Activated CD4-positive, alpha-beta T cell treated with anti-CD3 and anti-CD28 coated beads for 48 hours (primary cell): ENCODE measurements at places on chromosomes 1 and 21.

DNA sequence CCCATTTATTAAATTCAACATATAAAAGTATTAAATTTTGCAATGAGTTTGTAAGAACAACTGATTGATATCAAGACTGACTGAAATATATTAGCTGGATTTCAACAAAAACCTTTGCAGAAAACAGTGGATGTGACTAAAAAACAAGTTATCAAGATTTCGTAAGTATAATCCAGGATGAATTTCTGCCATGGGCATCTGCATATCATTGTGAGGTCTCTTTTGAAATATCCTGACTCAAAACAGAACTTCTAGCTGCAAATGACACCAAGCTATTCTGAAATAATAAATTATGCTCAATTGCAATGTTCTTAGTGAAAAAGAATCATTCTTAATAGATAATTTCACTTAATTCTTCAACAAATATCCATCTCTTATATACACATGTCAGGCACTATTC, 52.6 kb downstream of the CD34 start:
- DNase-seq, result no peak

DNA sequence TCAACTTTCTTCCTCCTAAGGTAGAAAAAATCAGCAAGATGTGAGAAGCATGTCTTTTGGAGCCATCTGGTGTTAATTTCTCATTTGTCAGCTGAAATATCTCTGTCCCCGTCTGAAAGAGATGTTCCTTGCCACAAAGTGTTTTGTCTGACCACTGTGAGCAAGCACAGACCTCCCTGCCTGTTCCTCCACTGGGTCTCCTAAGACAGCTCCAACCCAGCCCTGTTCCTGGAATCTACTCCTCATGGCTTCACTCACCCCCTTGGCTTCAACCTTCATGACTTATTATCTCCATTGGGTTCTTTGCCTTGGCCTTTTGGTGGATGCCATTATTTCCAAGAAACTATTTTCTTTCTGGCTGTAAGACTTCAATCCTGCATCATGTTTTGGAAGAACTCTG, 65.7 kb upstream of the CACHD1 start:
- DNase-seq, result no peak

- DNase-seq, result no peak
These were observed 33.4 kb upstream of the SMYD2 start for GRCh38 chr1:214247501-214248041.

DNA sequence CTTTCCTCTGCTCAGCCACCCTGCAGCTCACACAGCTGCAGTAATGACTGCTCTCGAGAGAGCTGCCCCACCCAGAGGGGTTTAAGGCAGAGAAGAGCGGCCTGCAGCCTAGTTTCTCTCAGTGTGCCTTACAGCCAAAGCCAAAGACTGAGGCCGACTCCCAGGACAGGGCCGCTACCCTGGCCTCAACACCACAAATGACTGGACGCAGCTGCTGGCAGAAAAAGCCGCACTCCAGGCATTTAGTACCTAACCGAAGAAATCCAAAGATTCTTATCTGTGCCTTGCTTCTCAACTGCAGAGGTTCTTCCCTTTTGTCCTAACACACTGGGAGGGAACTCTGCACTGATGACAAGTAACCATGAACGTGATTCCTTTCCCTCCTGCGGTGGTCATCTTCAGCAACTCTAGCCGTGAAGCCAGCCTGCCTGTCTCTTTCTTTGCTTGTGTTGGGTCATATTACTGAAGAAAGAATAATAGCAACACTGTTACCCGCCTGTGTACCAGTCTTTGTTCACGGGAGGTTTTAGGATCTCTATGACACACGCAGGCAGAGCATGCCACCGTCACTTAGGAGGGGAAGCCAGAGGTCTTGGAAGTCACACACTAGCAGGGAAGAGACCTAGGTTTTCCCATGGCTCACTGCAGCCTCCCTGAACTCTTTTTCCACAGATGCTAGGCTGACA, 202.7 kb downstream of the RHOU start:
- DNase-seq, result no peak

GRCh38 chr1:232940262-232940661, 10.1 kb upstream of the NTPCR start:
- DNase-seq, result no peak

GRCh38 chr1:111758373-111758772, 2.7 kb downstream of the DDX20 start:
- no peak for DNase-seq

GRCh38 chr1:43573066-43573800, 42.5 kb downstream of the PTPRF start:
- DNase-seq, result no peak

GRCh38 chr21:45643021-45643980, at the start of gene PCBP3:
Gene PCBP3 (plus strand): TSS chr21:45643725. CDS start chr21:45850086, 206,361 bp downstream.
- DNase-seq, result peak; percentile 98

DNA sequence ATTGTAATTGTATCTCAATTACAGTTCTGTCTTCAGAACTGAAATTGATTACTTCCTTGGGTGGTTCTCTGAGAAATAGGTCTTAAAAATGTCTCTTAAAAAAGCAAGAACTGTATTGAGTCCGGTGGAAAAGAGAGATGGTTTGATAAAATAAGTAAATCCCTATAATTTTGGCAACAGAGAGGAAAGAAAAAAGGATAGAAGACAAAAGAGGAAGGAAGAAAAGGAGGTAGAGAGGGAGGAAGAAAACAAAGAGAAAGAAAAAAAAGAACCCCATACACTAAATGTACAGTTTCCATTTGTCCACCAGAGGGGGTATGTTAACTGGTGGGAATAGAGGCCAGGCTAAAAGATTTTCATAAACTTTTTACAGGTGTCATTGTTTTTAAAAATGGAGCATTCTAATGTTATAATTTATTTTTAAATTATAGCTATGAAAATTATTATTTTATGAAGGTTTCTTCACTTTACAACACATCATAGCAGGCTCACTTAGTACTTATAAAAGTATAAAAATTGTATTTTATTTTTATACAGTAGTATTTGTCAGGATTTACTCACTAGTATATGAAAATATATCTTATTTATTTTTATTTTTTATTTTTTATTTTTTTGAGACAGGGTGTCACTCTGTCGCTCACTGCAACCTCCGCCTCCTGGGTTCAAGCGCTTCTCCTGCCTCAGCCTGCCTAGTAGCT, 2.1 kb upstream of the UBE2T start:
- no peak for DNase-seq

GRCh38 chr1:1358433-1359271, at the start of gene MXRA8:
Gene MXRA8 (minus strand): TSS chr1:1358555. CDS start chr1:1358504, 51 bp downstream.
- peak; percentile 47 for DNase-seq

DNA sequence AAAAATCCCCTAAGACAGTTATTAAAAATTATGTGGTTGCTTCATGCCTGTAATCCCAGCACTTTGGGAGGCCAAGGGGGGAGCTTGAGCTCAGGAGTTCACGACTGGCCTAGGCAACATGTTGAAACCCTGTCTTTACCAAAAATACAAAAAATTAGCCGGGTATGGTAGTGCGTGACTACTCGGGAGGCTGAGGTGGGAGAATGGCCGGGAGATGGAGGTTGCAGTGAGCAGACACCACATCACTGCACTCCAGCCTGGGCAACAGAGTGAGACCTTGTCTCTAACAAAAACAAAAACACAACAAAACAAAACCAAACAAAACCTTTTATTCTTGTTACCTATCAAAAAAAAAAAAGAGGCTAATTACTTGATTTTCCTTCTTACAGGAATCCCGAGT, 2.1 kb downstream of the ELK4 start:
- DNase-seq, result peak; percentile 25

- no peak for DNase-seq
These were observed 30.4 kb upstream of the FMO1 start for GRCh38 chr1:171217658-171218443.

DNA sequence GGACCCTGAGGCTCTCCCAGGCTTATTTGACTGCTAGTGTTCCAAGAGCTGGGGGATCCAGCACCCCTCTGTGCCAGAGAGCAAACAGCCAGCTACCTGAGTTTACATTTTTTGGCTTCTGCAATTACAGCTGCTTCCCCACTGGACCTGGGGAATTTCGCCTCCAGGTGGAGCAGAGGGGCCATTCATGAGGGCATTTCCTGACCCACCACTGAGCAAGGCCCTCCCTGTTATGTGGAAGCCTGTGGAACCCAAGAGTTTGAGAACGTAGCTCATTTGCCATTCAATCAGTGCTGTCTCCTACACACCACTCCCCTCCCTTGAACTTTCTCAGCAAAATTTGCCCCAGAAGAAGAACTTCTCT, 42.7 kb upstream of the TMEM51 start:
- DNase-seq, result no peak

DNA sequence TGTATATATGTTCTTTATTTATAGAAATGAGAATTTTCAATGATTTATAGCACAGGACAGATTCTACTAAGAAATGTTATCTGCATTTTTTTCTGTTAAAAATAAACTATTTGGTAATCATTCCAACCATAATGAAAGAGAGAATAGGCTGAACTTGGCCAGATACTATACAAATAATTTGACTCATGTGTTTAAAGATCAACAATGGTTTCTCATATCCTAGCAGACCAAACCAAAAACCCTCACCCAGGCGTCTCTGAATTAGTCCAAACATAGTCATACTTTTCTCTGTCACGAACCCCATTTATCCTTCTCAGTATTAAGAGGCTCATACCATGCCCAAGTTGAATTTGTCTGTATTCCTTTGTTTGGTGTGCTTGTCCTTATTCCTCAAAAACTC, 40.3 kb downstream of the RPE65 start:
- no peak for DNase-seq

DNA sequence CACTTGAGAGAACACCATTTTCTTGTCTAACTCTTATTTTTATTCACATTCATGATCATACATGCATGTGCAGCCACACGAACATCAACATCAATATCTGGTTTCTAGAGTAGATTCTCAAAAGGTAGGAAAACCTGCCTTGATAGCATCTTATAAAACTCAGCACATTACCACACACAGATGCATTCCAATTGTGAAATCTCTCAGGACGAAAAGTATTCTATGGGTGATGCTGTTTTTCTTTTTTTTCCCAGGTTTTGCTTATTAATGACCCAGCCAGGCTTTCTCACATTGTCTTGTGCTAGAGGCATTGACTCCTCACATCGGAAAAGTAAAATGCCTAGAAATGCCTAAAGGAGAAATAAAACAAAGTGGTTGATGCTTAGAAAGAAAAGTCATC, 562.8 kb downstream of the KIF26B start:
- no peak for DNase-seq

DNA sequence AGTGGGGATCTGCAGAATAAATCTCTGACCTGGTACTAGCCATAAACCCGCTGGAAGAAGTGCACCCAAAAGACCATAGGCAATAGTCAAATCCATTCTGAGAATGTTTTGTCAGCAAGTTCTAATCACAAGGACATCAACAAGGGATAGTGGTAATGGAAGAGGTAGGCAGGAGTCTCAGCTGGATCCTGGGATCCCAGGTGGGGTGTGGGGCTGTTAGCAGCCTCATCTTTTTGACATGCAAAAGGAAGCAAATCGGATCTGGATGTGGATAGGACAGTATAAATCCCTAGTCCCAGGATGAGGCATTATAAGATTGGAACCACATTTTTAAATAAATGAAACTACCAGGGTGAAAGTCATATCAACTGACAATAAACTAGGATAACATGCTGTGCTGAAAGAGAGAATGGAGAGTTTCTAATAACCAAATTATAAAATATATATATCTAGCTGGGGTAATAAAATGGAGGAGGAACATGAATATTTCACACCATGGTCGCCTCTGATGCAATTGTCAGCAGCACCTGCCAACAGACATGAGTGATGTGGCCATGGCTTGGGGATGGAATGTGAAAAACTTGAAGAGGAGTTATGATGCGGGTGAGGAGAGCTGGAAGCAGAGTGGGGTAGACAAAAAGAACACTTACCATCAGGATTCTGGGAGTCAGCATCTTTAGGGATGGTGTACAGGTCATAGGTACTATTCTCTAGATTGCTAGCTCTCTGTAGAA, 23.7 kb upstream of the PEX19 start:
- DNase-seq, result no peak

DNA sequence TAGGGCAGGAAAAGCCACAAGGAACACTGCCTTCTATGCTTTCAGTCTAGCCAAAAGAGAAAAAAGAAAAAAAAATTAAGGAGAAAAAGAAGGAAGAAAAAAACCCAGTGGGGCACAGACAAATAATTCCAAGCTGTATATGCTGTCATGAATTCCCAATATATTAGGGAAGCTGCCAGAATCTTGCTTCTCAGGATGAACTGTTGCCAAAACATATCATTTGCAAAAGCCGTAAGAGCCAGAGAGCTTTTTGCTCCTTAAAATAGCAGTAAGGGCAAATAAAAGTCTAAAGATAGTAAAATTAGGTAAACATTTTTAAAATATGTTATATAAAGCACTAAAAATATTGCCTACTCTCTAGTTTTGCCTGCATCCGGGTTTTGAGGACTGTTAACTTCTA, 52.1 kb downstream of the PGM1 start:
- DNase-seq, result no peak

DNA sequence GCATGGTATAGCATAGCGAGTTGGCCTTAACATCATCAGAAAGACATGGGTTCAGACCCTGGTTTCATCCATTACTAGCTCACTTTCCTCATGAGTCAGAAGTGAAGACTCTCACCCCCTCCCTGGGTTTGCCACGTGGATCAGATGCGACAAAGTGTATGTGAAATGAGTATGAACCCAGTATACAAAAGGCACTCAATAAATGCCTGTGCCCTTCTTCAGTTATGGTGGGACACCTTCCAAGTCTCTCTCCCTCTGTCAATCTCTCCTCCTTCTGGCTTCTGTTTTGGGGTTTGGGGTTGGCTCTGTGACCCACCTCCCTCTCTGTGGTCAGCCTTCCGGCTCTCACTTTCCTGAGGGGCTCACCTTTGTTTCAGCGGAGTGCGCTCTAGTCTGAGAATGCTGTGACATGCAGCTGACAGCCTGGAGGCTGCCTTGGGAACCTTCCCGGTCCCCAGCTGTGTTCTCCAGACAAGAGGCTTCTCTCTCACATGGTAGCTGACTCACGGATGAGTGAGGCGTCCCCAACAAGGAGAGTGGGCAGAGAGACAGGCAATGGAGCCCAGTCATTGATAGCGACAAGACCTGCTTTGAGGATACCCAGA, 155.0 kb upstream of the EDN2 start:
- DNase-seq, result peak; percentile 80

- DNase-seq, result no peak
These were observed 147.4 kb upstream of the ZRANB2 start for GRCh38 chr1:71228241-71228640.

DNA sequence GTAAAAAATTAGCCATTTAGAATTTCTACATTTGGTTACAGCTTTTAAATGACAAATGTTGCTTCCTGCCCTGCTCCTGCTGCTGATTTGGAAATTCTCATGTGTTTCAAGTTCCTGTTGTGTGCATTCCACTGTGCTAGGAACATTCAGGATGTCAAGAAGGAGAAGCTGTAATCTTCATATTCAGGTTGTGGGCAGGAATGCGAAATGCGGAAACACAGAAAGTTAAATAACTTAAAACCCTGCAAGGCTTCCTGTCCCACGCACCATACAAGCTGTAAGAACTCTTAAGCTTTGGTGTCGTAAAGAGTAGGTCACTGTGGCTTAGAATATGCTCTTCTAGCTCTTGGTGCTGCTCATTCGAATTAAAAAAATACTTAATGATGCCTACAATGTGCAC, 52.6 kb downstream of the S100B start:
- DNase-seq, result no peak

GRCh38 chr1:31423418-31423947, 10.5 kb downstream of the SERINC2 start:
- no peak for DNase-seq
